ENCODE measurements at places on chromosomes 5 and 9. TPM values are rescaled to one million over a fixed set of nuclear protein-coding genes. Genes with fewer than 3 reads are reported as not detected.

- no peak for DNase-seq
These were observed 9.9 kb upstream of the CXXC5 start for GRCh38 chr5:139638090-139638735.

DNA sequence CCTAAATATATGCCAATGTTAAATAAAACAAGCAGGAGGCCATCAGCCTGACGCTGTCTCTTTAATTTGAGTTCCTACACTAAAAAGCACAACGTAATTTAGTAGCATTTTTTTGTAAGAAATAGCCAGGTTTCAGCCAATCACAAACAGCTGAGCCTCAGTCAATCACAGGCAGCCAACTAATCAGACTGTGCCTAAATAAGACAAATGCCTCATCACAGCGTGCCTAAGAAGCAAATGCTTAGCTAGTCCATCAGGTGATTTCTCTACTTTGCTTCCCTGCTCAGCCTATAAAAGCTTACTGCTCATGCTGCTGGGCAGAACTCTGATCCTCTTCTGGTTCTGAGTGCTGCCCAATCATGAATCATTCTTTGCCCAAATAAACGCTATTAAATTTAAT is 38.3 kb upstream of the RORB start:
- DNase-seq: no peak

DNA sequence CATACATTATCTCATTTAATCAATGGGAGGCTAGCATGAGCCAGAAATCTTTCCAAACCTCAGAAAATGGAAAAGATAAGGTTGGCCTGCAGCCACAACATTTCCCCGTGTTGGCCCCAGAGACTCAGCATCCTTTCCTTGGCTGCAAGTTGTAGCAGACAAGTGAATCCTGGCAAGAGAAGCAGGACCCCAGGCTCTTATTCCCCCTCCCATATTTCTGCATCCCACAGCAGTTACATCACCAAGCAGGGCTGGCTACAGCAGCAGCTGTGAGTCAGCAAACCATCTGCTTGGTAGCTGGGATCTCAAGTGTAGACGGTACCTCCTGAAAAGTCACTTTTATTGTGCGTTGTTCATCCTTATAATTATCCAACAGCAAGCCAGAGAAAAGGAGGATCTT is 212.4 kb downstream of the GNA14 start:
- no peak for DNase-seq

GRCh38 chr9:93861736-93862358 is 93.3 kb downstream of the BARX1 start:
- no peak for DNase-seq

COX7C gene
- total RNA-seq: 346 TPM

DAP gene
- 235 TPM for total RNA-seq

DNA sequence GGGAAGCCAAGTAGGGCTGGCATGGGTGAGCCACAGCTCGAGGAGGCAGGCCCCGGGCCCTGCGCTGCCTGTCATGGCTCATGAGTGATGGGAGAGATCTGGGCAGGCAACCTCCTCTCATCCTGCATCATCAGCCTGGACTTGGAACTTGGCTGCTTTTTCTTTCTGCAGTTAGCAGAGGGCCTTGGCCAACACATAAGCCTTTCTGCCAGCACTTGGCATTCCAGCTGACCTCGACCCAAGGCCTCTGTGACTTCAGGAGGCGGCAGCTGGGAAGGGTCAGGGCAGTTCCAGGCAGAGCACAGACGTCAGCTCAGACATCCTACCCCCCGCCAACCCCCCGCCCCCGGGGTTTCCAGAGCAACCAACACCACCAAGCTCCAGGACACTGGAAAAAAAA is 7.6 kb downstream of the S1PR3 start:
- no peak for DNase-seq

FOXD4L4 gene
- total RNA-seq: not detected

Data from chondrocyte (in vitro differentiated cells).